Heart right ventricle (tissue), 16 donors: ENCODE measurements at places on chromosomes 1 and 21. TPM values are rescaled to one million over a fixed set of nuclear protein-coding genes. Genes with fewer than 3 reads are reported as not detected.

Gene CR1L
- total RNA-seq, result not detected

Gene TACSTD2
- 0.15 TPM for total RNA-seq

Gene PRRX1
- total RNA-seq, result 104 TPM

Gene SPEN
- 31.3 TPM for total RNA-seq

Gene MROH9
- not detected for total RNA-seq

Gene S100A8
- 95.6 TPM for total RNA-seq

Gene MCOLN3
- 0.91 TPM for total RNA-seq

Gene HES3
- total RNA-seq, result not detected

Gene SLC16A4
- total RNA-seq, result 2.6 TPM

Gene LCA5L
- total RNA-seq, result 1.3 TPM

DNA sequence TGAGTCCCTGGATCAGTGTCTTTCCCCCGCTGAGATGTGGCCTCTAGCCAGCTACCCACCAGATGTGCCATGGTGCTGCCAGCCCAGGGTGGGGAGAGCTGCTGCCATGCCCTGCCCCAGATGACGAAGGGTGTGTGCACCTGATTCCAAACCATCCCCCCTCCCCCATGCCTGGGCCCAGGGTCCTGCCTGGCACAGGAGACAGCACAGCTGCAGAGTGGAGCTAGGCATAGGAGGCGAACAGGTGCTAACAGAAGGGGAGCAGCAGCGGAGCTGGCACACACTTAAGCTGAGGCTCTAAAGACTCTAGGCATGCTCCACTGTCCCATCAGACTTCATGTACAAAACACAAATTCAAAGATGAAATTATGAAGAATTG lies 9.0 kb upstream of the LDLRAP1 start:
- no peaks in the 10 kb centered on the region for H3K36me3 ChIP-seq
- DNase-seq, result no peak

DNA sequence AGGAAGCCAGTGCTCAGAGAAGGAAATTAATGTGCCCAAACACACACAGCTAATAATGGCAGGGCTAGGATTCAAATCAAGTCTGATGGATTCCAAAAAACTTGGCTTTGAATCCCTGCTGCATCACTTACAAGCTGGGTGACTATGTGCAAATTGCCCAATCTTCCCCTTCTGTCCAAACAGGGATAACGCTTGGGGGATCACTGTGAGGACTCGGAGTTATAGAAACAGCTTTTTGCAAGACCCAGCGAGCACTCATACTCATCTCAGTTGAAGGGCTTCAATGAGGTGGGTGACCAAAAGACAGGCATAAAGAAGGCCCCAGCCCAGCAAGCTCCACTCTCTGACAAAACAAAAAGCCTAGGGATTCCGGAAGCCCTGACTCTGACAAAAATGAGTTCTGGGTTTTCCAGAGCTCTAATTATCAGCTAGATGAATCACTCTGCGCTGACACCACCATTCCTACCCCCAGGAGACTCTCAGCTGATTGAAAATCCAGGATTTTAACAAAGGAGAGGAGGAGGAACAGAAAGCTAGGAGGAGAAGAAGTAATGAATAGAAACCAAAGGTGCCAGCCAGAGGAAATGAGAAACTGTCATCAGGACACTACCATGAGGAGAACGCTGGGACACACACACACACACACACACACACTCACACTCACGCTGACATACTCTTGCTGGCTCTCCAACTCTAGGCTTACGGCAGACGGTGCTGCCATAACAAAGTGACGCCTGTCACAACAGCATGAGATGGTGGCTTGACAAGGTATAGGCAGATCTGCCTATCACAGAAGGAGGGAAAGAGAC lies 1.6 kb upstream of the STK40 start:
- peaks cover 29% of the 10 kb centered on the region for H3K36me3 ChIP-seq
- peak overlapping the region; percentile 96 for H3K27ac ChIP-seq
- no peak for DNase-seq
- peaks cover 45% of the 10 kb centered on the region for H3K4me1 ChIP-seq
- H3K27me3 ChIP-seq, result no peaks in the 10 kb centered on the region

DNA sequence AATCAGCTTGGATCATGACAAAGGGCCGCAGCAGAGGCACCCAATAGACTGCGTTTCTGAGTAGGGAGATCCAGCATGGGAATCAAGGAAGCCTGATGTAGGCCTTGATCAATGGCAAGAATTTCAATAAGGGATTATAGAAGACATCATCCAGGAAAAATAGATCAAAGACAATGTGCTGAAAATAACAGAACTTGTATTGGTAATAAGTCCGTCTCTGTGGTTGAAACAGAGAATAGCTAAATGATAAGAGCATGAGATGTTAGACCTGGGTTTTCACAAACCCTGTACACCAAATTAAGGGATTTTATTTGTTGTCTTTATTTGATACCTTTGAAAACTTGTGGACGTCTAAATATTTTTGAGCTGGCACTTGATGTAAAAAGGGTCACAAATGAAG lies 228.0 kb upstream of the SGIP1 start:
- H3K27ac ChIP-seq, result no peak overlapping the region
- no peaks in the 10 kb centered on the region for H3K27me3 ChIP-seq
- no peak for DNase-seq
- no peak overlapping the region for H3K4me3 ChIP-seq
- H3K4me1 ChIP-seq, result peaks cover 19% of the 10 kb centered on the region
- no peaks in the 10 kb centered on the region for H3K36me3 ChIP-seq

DNA sequence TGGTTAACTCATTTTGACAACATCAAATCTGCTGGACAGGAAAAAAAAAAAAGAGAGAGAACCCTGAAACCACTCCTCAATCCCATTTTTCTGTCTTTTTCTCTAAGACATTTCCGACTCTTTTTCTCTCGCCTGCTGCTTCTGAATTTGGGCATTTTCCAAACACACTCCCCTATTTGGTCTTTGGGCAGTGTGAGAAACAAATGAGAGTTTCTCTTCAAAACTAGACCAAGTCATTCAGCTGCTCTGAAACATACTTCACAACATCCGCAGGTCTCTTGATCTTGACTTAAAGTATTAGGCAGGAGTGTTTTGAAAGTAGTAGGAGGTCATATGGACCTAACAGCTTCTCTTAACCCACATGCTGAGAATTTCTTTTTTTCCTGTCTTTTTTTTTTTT lies 364.8 kb upstream of the ESRRG start:
- H3K27me3 ChIP-seq, result peaks cover 23% of the 10 kb centered on the region
- H3K4me1 ChIP-seq, result peaks cover 3% of the 10 kb centered on the region
- no peak for DNase-seq

DNA sequence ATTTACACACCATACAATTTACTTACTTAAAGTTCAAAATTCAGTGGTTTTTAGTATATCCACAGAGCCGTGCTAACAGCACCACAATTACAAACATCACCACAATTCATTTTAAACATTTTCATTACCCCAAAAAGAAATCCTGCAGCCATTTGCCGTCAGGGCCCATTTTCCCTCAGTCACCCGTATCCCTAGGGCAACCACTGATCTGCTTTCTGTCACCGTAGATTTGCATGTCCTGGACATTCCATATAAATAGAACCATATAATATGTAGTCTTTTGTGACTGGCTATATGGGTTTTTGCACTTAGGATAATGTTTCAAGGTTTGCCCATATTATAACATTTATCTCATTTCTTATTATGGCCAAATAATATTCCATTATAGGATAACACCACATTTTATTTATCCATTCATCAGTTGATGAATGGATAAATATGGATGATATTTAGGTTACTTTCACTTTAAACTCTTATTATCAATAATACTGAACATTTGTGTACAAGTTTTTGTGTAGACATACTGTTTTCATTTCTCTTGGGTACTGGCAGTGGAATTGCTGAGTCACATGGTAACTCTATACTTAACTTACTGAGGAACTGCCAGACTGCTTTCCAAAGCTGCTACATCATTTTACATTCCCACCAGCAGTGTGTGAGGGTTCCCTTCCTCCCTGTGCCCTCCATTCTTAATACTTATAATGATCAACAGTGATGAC lies 68.9 kb downstream of the ST3GAL3 start:
- H3K4me3 ChIP-seq, result no peak overlapping the region
- no peak for DNase-seq
- no peaks in the 10 kb centered on the region for H3K27me3 ChIP-seq
- H3K27ac ChIP-seq, result no peak overlapping the region
- no peaks in the 10 kb centered on the region for H3K36me3 ChIP-seq

GRCh38 chr1:243726806-243727502 lies 123.1 kb downstream of the AKT3 start:
- no peaks in the 10 kb centered on the region for H3K27me3 ChIP-seq
- no peak overlapping the region for H3K4me3 ChIP-seq
- H3K36me3 ChIP-seq, result no peaks in the 10 kb centered on the region
- H3K27ac ChIP-seq, result peak overlapping the region; percentile 15
- peaks cover 11% of the 10 kb centered on the region for H3K4me1 ChIP-seq

DNA sequence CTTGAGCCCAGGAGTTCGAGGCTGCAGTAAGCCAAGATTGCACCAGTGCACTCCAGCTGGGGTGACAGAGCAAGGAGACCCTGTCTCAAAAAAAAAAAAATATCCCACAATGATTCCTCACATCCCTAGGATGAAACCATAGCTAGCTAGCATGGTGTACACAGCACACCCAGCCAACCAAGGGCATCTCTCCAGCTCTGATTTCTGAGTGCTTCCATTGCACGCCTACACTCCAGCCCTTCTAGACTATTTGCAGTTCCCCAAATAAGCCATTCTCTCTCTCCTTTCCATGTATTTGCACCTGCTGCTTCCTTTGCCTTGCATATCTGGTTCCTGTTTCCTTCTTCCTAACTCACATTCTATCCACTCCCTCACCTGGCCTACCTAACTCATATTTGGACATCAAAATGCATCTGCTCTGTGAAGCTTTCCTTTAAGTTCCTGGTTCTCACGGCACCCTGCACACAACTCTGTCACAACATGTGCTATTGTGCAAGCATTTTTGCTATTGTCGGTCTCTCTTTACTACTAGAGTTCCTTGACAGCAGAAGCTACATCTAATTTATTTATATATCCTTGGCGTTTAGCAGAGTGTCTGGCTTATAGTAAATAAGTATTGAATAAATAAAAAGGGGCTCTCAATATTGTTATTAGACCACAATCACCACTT lies 2.4 kb upstream of the ELAPOR1 start:
- no peak overlapping the region for H3K4me3 ChIP-seq
- H3K36me3 ChIP-seq, result no peaks in the 10 kb centered on the region
- no peak overlapping the region for H3K27ac ChIP-seq
- H3K27me3 ChIP-seq, result peaks cover 7% of the 10 kb centered on the region

- no peak for DNase-seq
- H3K4me1 ChIP-seq, result no peaks in the 10 kb centered on the region
- H3K36me3 ChIP-seq, result no peaks in the 10 kb centered on the region
- no peak overlapping the region for H3K27ac ChIP-seq
- H3K4me3 ChIP-seq, result no peak overlapping the region
These were observed 122.7 kb downstream of the CCDC185 start for GRCh38 chr1:223515926-223516325.

DNA sequence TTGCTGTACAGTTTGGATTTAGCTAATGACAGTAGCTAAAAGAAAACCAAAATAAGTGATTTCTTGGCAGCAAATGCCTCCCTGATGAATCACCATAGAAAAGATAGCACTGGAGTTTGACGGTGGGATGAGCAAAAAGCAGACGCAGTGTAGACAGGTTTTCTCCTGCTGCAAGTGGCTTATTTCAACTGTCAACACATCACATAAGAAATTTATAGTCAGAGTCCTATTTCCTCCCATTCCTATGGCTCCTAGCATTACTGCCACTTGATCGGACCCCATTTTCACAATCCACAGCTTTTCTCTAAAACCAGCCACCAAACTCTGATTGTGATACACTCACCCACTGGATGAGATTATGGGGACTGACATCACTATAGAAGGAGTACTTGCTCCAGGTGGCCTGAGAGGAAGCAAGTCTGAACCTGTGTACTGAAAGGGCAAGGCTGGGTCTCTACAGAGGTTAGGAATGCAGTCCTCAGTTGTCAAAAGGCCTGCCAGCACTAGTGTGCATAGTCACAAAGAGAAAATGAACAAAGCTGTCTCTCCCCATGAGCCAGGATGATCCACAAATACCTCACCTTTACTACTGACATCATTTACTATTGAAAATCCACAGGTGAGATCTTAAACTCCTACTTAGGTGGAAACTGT lies 359.8 kb downstream of the LTN1 start:
- DNase-seq, result no peak
- H3K4me3 ChIP-seq, result no peak overlapping the region
- H3K27me3 ChIP-seq, result no peaks in the 10 kb centered on the region
- H3K36me3 ChIP-seq, result no peaks in the 10 kb centered on the region
- peak overlapping the region; percentile 80 for H3K27ac ChIP-seq

GRCh38 chr1:67570486-67571143 lies 114.4 kb upstream of the GADD45A start:
- no peak overlapping the region for H3K4me3 ChIP-seq
- DNase-seq, result no peak
- H3K27me3 ChIP-seq, result no peaks in the 10 kb centered on the region
- H3K36me3 ChIP-seq, result no peaks in the 10 kb centered on the region

DNA sequence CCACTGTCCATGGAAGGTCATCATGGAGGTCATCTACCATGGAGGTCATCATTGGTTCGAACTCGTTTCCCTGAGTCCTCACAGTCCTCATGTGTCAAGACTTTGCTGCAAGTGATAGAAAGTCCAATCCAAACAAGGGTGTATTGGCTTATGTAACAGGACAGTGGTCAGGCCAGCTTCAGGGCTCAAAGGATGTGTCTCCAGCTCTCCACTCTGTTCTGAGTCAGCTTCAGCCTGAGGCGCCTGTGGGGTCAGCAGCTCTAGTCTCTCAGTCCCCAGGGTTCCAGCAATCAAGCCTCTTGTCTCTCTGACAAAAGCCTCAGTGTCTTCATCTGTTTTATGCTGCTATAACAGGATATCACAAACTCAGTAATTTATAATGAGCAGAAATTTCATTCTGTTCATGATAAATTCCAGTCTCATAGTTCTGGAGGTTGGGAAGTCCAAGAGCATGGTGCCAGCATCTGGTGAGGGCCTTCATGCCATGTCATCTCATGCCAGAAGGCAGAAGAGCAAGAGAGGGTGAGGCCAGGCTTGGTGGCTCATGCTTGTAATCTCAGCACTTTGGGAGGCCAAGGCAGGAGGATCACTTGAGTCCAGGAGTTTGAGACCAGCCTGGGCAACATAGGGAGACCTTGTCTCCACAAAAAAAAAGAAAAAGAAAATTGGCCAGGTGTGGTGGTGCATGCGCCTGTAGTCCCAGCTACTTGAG lies 19.5 kb downstream of the A3GALT2 start:
- peaks cover 3% of the 10 kb centered on the region for H3K27me3 ChIP-seq
- H3K4me3 ChIP-seq, result no peak overlapping the region
- peaks cover 29% of the 10 kb centered on the region for H3K36me3 ChIP-seq
- DNase-seq, result no peak
- no peak overlapping the region for H3K27ac ChIP-seq

GRCh38 chr1:205062319-205062718 lies 19.3 kb downstream of the CNTN2 start:
- no peak for DNase-seq
- no peak overlapping the region for H3K27ac ChIP-seq
- no peak overlapping the region for H3K4me3 ChIP-seq
- H3K4me1 ChIP-seq, result peaks cover 5% of the 10 kb centered on the region
- H3K36me3 ChIP-seq, result no peaks in the 10 kb centered on the region

- H3K4me1 ChIP-seq, result no peaks in the 10 kb centered on the region
- H3K36me3 ChIP-seq, result no peaks in the 10 kb centered on the region
- H3K27ac ChIP-seq, result no peak overlapping the region
- DNase-seq, result no peak
- H3K4me3 ChIP-seq, result no peak overlapping the region
These were observed 293.9 kb upstream of the PROX1 start for GRCh38 chr1:213693864-213694263.

GRCh38 chr1:47875831-47876586 lies 121.2 kb downstream of the TRABD2B start:
- no peak overlapping the region for H3K27ac ChIP-seq
- no peaks in the 10 kb centered on the region for H3K27me3 ChIP-seq
- DNase-seq, result no peak
- H3K4me3 ChIP-seq, result no peak overlapping the region
